Stimulated activated CD4-positive, alpha-beta T cell treated with anti-CD3 and anti-CD28 coated beads, Interleukin-12 subunit alpha, Interleukin-12 subunit beta, amount 100 ng/mL, for 4 hours (primary cell): ENCODE measurements at places on chromosomes 12 and 14.

GRCh38 chr12:123532808-123533649 lies 490 bp downstream of the RILPL1 start:
- DNase-seq = no peak

- no peak for DNase-seq
Observed at GRCh38 chr14:47833011-47833410, 157.6 kb upstream of the MDGA2 start.

GRCh38 chr12:122834921-122835749 lies at the start of gene HIP1R:
Gene HIP1R (plus strand): TSS chr12:122835457. CDS start chr12:122835551, 94 bp downstream.
- peak; percentile 69 for DNase-seq

DNA sequence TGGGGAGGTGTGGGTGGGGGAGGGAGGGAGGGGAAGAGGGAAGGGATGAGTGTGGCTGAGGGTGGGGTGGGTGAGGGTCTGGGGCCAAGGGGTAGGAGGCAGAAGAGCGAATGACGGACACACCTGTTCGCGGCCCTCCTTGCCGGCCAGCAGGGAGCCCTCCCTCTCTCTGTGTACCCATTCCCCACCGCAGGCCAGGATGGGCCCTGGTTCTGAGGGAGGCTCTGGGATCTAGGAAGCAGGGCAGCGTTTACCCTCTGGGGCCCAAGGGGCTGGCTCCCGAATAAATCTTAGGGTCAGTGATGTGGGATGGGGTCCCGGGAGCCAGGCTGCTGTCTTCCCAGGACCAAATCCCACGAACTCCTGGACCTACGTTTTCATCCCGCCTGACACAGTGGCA lies 46.0 kb upstream of the ESRRB start:
- DNase-seq = no peak
